ENCODE measurements at places on chromosomes 2 and 18.

- no peak for DNase-seq
Observed at GRCh38 chr2:38653715-38654527, 12.0 kb upstream of the GALM start.

- no peak for DNase-seq
Observed at GRCh38 chr18:31798399-31798798, 37.7 kb upstream of the SLC25A52 start.

GRCh38 chr2:65319072-65319673, 91.5 kb downstream of the ACTR2 start:
- no peak for DNase-seq

DNA sequence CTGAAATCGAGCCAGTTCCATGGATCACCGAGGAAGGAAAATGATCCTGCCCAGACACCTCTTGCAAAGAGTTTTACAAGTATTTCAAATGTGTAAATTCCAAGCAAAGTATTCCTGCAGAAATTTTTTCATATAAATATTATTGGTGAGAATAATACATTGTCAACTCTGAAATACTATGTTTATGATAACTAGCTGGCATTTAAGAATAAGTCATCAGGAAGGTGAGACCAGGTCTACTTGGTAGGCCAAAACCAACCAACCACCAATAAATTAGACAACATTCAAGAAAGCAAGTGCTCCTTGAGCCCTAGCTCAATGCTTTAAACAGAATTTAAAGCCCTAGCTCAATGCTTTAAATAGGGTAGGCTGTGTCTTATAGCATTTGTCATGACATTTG, 21.7 kb downstream of the SCN7A start:
- no peak for DNase-seq

- no peak for DNase-seq
Observed at GRCh38 chr2:120455390-120455789, 109.5 kb downstream of the INHBB start.
